ENCODE measurements at places on chromosomes 7 and 10.

GRCh38 chr7:1454542-1454941 lies 4.7 kb downstream of the MICALL2 start:
- no peak for DNase-seq

- peak; percentile 97 for DNase-seq
These were observed 158.4 kb upstream of the TMEM72 start for GRCh38 chr10:44752451-44753441.

GRCh38 chr7:157397731-157398691 lies 61.2 kb downstream of the DNAJB6 start:
- DNase-seq, result peak; percentile 80

DNA sequence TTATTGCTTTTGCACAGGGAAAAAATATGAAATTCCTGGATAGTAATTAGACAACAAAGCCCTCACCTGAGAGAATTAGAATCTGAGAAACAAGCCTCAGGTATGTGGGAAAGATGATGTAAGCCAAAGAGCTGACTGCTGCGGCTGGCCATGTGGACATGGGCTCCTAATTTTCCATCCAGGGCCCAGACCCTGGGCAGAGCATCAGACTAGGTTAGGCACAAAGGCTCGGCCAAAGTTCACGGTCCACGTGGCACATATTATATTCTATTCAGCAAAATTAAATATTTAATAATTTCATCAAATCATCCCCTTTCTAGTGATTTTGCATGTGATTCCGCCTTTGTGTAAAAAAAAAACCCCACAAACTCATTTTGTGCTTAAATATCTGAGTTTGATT lies 5.1 kb downstream of the CYP3A4 start:
- no peak for DNase-seq

DNA sequence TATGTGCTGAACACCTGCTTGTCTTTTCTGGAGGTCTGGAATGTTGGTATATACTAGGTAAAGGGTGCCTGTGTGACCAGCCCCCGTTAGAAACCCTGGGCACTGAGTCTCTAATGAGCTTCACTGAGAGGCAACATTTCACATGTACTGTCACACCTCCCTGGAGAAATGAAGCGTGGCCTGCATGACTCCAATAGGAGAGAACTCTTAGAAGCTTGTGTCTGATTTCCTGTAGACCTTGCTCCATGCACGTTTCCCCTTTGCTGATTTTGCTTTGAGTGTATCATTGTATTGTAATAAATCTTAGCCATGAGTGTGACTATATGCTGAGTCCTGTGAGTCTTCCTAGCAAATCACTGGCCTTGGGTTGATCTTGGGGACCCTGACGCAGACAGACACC lies 82.8 kb downstream of the PPP1R3C start:
- no peak for DNase-seq

DNA sequence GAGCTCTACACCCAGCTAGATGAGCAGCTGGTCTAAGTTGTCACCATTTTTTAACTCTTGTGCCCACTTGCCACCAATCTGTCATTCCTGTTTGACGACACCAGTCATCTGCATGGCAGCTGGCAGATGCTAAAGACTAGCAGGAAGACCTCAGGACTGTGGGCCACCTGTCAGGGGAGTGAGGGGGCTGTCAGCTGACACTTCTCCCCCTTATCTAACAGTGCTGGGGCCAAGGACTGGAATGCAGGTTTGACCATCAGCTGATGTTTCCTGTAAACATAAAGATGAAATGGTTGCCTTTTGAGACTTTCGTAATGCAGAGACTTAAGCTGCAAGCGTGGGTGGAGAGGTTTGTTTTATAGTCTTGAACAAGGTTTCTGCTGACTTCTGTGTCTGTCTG lies 93.5 kb downstream of the WNT2 start:
- no peak for DNase-seq

- DNase-seq, result no peak
These were observed 175.3 kb downstream of the MBL2 start for GRCh38 chr10:52597189-52597863.

GRCh38 chr7:33109758-33110238 lies 594 bp upstream of the RP9 start:
- peak; percentile 23 for DNase-seq

- DNase-seq, result no peak
These were observed 66.5 kb downstream of the RBM20 start for GRCh38 chr10:110710621-110711020.

- peak; percentile 52 for DNase-seq
These were observed 786 bp downstream of the TAF3 start for GRCh38 chr10:7819121-7819460.

DNA sequence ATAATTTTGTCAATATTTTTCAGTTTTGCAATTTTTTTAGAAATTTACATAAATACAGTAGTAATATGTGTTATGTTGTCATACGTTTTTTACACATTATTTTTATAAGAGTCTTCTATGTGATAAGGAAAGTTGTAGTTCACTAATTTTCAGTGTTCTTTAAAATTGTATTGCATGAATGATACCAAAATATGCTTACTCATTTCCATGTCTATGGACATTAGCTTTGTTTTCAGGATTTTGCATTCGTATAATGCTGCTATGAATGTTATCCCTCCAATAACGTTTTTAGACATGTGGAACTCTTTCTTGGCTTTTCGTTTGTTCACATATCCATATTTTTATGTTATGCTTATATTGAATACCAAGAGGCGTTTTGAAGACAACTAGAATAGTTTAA lies 260.0 kb downstream of the ARL4A start:
- DNase-seq, result no peak

DNA sequence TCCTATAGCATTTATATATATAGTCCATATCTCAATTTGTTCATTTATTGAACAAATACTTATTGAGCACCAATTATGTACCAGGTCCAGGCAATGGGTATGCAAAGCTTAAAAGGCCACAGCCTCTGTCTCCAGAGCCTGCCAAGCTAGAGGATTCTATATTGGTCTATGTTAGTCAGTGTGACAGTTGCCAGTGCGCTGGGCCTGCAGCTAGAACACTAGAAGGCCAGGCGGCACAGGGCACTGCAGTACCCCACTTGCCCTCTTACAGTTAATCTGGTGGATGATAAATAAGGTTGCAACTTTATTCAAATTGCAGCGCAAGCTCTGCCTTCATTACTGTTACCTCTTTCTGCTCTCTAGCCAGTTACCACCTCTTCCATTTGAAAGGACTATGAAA lies 68.8 kb downstream of the PPP1R3C start:
- DNase-seq, result no peak

GRCh38 chr7:34162677-34163076 lies 257.3 kb downstream of the BMPER start:
- no peak for DNase-seq

DNA sequence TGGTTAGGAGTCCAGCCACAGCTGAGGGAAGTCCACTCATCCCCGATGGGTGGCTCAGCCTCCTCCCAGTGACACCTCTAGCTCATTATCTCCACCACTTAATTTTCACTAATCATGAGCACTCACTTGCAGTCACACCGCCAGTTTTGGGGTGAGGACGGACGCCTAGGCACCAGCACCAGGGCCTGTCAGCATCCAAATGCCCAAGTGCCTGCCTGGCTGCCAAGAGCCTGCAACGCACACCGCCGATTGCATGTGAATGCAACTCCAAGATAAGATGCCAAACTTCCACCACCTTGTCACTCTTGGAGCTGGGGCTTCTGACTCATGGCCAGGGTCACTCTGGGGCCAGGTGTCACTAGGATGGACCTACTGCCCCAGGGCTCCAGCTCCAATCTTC lies 24.4 kb upstream of the SMARCD3 start:
- DNase-seq, result no peak

DNA sequence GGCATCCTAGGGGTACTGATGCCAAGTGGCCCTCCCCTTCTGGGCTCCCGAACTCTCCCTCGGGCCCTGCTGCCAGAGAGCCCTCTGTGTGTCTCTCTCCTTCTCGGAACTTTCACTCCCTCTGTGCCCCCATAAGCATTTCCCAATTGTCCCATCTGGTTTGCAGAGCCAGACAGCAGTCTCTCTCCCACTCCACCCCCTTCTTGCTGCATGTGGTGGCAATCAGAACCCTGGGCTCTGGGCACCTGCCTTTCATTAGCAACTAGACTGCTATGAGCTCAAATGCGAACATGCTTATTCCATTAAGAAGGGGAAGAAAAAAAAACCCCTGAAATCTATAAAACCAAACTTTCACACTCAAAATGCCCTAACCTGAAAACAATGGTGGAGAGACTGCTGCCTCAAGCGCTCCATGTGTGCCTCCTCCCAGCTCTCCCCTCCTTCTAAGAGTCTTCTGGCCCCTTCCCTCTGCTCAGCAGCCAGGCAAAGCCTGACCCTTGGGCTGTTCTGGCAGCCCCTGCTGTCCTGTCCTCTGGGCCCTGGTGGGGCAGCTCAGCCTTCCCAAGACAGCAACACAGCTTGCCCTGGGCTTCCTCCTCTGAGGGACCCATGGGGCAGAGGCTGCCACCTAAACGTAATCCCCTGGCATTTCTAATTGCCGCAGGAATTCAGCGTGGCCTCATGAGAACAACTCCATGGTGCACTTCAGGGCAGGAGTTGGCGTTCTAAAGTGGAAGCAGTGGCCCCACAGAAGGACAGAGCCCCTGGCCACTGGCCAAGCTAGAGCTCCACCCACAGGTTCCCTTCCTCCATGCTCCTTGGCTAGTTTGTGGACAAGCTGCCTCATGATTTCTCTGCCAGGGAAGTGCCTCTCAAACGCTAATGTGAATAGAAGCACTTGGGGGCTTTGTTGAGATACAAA lies 415.4 kb downstream of the PLXNA4 start:
- DNase-seq, result peak; percentile 54

GRCh38 chr10:13184730-13185514 lies 23.6 kb downstream of the MCM10 start:
- DNase-seq, result no peak

DNA sequence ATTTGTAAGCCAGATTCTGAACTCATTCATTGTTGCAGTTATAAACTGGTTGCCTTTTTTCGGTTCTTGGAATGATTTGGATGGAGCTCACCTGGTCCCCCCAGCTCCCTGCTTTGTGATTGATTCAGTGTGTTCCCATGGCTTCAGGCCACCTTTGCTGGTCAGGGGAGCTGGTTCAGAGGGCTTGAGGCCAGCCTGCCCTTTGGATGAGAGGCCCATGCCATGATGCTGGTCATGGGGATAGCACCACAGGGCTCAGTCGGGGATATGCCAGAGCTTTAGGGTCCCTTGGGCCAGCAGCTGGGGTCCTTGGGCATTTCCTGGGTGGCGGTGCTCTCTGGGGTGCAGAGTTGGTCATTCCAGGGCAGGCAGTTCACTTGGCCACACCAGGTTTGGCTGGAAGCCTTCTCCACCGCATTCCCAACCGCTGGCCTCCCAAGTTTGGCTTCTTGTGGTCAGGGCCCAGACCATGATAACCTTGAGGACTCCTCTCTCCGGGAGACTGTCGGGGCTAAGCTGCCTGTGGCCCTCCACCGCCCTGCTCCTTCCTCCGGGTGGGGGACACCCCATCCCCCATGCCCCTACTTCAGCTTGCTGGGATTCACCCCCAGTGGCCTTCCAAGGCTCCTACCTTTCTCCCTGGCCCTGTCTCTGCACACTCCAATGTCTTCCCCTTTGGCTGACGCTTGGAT lies 65.1 kb downstream of the MGMT start:
- peak; percentile 27 for DNase-seq

DNA sequence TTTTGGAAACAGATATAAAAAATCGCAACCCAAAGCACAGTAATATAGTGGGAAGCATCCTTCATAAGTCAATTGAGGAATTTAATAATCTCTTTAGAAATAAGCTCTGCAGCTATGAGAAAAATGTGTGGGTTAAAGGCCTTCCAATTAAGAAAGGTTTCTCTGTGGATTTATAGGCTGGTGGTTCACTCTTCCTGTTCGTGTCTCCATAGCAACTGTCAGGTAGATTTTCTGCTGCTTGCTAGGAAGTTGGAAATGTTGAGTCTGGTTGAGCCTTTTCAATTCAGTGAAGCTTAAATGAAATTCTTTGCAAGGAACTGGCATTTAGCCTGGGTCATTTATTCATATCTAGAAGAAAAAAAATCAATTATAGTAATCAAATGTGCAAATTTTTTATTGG lies 652.8 kb upstream of the CELF2 start:
- no peak for DNase-seq

DNA sequence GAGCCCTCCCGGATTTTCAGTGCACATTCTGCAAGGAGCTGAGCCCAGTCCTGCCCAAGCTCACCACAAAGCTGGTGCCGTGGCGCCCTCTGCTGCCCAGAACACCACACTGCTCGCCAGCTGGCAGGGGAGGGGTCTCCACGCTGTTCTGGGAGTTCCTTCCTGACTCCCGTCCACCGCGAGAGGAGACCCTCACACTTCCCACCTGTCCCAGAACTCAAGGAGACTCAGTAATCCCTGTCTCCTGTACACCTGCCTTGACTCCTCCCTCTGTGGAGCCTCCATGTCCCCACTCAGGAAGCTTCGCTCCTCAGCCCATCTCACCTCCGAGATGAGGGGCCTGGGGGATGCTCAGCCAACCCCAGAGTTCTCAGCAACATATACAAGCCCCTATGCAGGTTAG lies 11.3 kb downstream of the C10orf105 start:
- DNase-seq, result peak; percentile 15

DNA sequence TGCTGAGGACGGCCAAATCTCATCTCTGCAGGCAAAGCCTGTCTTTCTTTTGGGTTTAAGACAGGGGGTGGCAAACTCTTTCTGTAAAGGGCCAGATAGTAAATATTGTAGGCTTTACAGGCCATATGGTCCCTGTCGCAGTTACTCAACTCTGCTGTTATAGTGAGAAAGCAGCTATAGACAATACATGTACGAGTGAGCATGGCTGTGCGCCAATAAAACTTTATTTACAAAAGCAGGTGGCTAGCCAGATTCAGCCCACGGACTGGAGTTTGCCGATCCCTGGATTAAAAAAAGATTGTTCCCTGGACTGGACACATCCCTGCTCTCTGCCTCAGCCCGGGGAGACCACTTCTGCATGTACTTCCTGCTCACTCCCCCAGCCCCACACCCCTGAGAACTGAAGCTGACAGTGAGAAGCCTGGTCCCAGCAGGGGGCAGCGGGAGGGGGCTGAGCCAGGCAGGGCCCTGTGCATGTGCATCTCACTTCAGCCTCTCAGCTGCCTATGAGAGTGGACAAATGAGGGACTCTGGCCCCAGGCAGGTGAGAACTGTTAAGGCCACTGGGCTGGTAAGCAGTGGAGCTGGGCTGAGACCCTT lies 392.4 kb downstream of the PLXNA4 start:
- DNase-seq, result no peak
